Stimulated activated CD4-positive, alpha-beta T cell treated with anti-CD3 and anti-CD28 coated beads, Interleukin-2, amount 100 ng/mL, for 48 hours (primary cell): ENCODE measurements at places on chromosomes 2 and 18.
A peak's percentile ranks its signal among the peaks of the same experiment; 100 is the strongest.

DNA sequence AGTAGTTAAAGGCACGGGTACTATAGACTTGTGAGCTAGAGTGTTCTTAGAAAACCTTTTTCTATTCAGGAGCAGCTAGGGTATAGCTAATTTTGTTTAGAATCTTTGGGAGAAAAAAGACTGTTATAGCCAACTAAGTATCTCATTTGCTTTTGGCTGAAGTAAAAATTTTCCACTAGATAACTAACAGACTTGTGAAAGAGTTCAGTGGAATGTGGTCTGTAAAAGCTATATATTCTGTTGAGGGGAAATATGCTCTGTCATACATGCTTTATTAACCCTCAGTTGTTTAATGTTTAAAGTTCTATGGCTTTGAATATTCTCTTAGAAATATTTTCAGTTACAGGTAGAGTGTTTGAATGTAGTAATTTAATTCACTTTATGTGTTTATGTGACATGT is 49.7 kb downstream of the RIF1 start:
- DNase-seq, result no peak

DNA sequence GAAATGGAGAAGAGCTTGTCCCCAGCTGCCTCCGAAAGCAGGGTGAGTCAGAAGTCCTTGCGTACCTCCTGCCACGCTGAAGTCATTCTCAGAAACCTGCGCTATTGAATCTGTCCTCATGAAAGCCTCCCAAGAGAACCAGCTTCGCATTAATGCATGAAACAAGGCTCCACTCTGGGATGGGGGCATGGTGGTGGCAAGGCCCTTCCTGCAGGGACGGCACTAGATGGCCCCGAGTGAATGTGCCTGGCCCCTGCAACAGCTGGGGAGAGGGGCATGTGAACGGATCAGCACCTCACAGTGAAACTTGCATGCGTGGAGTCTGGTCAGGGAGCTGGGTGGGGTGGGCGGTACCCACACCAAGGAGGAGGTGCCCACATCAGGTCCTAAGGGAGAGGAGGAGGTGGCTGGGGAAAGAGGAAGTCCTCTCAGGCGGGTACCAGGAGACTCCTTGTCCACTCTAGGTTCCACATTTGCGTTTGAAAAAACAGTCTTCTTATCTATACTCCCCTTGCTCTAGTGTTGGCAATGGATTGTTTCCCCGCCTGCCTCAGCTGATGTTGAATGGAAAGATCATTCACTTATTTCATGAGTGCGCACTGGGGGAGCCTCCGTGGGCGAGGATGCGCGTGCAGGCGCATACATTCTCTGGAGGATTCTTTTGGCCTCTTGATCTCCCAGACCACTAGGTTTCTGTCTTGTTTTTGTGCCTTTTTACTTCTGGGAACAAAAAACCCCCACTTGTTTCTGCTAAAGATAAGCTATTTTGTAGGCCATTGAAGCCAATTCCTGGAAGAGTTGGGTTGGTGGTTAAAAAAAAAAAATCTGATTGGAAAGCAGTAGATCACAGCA is 104.7 kb downstream of the KLHL29 start:
- DNase-seq, result peak; percentile 32

DNA sequence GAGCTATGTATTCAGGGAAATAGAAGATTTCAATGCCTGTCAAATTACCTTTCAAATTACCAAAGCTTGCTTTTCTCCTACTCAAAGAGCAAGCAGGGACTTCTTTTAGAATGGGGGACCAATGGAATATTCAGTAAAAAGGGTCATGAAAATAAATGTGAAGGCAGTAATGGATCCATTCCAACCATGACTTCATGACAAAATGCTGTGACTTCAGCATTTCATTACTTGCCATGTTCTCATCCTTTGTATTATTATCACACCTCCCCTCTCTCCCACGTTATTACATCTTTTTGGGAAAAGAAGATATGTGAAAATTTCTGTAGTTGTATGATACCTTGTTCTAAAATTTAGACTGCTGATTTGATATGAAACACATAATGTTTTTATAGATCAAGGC is 864.0 kb upstream of the FSHR start:
- no peak for DNase-seq

DNA sequence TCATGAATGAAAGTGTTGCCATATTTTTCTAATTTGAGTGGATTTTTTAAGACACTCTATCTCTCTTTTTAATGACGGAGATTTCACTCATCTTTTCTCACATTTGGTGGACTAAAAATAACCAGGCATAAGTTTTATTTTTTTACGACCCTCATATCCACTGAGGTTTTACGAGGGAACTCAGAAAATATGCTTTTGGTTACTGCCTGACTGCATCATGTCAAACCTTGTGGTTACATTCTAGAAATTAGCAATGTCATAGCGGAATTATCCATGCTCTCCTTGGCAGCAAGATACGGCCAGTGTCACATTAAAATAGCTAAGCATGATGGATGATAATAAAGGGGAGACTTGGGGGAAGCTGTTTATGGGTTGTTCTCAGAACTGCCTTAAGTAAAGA is 428.6 kb upstream of the FSHR start:
- DNase-seq, result no peak
